ENCODE measurements at places on chromosomes 4 and X.

DNA sequence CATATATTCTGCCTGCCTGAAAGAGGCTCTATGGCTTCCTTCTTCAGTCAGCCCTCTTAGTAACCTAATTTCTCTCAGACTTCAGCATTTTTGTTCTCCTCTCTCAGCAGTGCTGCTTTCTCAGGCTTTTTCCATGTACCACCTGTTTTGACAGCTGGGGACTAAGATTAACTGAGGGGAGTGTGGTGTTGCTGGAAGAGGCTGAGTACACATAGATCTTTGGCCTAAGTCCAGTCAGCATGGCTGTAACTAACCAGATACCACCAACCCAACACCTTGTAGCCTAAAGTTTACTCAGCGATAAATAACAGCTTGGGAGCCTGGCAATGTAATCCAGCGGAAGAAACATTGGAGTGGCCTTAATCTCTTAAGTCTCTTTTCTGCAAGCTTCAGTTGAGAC, 85.5 kb downstream of the RTL3 start:
- H3K4me3 ChIP-seq = no peak overlapping the region
- no peaks in the 10 kb centered on the region for H3K36me3 ChIP-seq
- no peak for DNase-seq
- peaks cover 4% of the 10 kb centered on the region for H3K4me1 ChIP-seq
- H3K27ac ChIP-seq = no peak overlapping the region

GRCh38 chrX:46582966-46583365, 9.4 kb downstream of the CHST7 start:
- H3K4me3 ChIP-seq = no peak overlapping the region
- H3K4me1 ChIP-seq = peaks cover 23% of the 10 kb centered on the region

- no peak for DNase-seq
- H3K27ac ChIP-seq = no peak overlapping the region
- H3K4me3 ChIP-seq = no peak overlapping the region
- no peaks in the 10 kb centered on the region for H3K27me3 ChIP-seq
- no peaks in the 10 kb centered on the region for H3K36me3 ChIP-seq
Measured at GRCh38 chr4:81258841-81259550, 44.0 kb upstream of the PRKG2 start.

GRCh38 chr4:169314906-169315305, 44.1 kb upstream of the SH3RF1 start:
- DNase-seq = no peak
- no peaks in the 10 kb centered on the region for H3K27me3 ChIP-seq
- H3K4me3 ChIP-seq = no peak overlapping the region
- H3K4me1 ChIP-seq = no peaks in the 10 kb centered on the region
- H3K27ac ChIP-seq = no peak overlapping the region
- H3K36me3 ChIP-seq = no peaks in the 10 kb centered on the region

- H3K27ac ChIP-seq = no peak overlapping the region
- H3K36me3 ChIP-seq = peaks cover 10% of the 10 kb centered on the region
- H3K27me3 ChIP-seq = no peaks in the 10 kb centered on the region
- no peaks in the 10 kb centered on the region for H3K4me1 ChIP-seq
Measured at GRCh38 chrX:149993989-149994388, 55.7 kb upstream of the EOLA2 start.

DNA sequence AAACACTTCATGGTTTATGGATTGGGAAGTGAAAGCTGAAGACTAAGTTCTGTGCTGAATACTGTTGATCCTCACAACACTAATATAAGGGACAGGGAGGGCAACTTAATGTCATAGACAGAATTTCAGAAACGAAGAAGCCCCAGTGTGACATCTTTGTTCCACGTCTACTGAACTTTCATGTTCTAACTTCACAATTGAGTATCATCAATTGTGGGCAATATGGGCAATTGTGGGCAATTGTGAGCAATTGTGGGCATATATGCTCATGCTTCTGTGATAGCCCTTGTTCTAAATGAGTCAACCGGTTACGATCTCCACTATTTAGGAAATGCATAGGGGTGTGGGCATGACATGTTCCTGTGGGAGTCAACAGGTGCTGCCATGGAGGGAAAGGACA, 33.7 kb downstream of the CYBB start:
- DNase-seq = no peak
- peaks cover 12% of the 10 kb centered on the region for H3K27me3 ChIP-seq
- H3K27ac ChIP-seq = no peak overlapping the region
- H3K36me3 ChIP-seq = no peaks in the 10 kb centered on the region

- H3K27ac ChIP-seq = no peak overlapping the region
- H3K36me3 ChIP-seq = no peaks in the 10 kb centered on the region
- H3K4me3 ChIP-seq = no peak overlapping the region
Measured at GRCh38 chr4:57059890-57060716, 50.1 kb downstream of the IGFBP7 start.

Data from T-helper 2 cell treated with Interferon-gamma antibody and Interleukin-4, amounts not matched to agents 5 μg/mL and 100 μg/mL, for 36 hours (primary cell).